ENCODE measurements at places on chromosomes 7 and 10.
A peak's percentile ranks its signal among the peaks of the same experiment; 100 is the strongest.

DNA sequence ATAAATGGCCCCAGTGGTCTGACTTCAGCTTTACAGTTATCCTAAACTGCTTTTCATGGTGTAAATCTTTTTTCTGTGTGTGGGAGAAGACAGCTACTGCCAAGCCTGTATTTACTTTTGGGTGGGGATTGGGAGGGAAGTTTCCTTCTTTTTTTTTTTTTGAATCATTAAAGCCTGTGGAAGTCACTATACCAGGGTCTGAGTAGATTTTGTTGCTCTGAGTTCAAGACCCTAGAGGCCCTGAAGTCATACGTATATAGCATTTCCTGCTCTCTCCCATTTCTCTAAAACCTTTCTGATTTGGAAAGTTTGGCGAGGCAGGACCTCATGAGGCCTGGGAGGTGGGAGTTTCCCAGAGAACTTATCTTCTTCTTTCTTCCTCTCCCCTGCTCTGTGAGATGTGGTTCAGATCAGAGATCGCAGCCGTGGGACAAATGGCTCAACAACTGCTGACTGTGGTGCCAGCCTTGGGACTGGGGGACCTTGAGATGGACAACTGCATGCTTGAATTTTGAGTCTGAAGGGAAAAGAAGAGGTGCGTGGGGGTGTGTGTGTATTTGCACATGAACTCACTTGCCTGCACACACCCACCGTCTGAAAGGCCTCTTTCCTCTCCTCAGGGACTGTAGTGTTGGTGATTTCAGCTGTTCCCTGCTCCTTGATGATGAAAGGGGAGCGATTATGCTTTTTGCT lies 18.1 kb downstream of the LRMDA start:
- no peak for DNase-seq

GRCh38 chr10:13868528-13869294 lies 281.9 kb downstream of the PRPF18 start:
- no peak for DNase-seq

- DNase-seq = no peak
Observed at GRCh38 chr10:83809001-83809400, 330.3 kb upstream of the GHITM start.

DNA sequence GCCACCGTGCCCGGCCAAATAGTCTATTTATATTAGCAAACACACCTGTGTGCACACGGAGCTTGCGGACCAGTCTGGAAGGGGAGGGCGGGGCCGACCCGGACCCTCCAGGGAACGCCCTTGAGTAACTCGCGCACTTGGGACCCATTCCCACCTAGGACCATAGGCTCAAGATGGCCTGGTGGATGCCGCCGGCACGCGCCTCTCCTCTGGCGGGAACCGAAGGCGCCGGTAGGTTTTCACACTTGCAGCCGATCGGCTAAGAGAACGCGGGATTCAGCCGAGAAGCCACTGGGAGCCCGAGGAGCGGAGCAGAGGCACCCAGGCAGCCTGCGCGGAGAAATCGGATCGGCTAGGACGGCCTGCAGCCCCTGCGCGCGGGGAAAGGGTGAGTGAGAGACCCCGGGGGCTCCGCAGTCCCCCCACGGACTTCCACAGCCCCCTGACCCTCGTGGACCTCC lies 18.9 kb downstream of the IFT22 start:
- DNase-seq = no peak

- no peak for DNase-seq
Observed at GRCh38 chr7:26549281-26549944, 257.8 kb downstream of the SNX10 start.

- DNase-seq = no peak
Observed at GRCh38 chr10:28592953-28593352, 60.0 kb downstream of the WAC start.

DNA sequence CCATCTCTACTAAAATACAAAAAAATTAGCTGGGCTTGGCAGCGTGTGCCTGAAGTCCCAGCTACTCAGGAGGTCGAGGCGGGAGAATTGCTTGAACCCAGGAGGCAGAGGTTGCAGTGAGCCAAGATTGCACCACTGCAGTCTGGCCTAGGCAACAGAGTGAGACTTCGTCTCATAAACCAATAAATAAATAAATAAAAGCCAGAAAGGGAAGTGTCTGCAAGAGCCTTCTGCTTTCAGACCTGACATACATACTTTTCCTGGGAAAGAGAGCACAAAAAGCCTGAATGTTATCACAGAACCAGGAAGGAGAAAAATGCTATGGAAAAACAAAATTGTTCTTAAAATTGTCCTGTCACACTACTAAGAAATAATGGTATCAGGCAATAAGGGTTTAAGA lies 4.1 kb upstream of the KIF5B start:
- DNase-seq = no peak

DNA sequence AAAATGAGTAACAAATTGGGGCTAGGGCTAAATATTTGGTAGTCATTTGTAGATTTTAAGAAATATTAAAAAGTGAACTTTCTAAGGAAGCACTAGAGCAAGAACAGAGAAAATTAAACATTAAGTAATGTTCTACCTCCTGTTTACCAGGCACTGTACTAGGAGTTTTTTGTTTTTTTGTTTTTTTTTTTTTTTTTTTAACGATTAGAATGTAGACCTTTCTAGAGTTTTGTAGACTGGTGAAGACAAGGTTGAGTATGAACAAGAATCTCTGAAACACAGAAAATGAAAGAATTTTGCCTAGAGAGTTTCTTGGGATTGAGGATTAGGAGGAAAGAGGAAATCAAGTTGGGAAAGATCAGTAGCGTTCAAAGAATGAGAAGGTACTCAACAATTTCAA lies 73.6 kb downstream of the SLC37A3 start:
- no peak for DNase-seq

DNA sequence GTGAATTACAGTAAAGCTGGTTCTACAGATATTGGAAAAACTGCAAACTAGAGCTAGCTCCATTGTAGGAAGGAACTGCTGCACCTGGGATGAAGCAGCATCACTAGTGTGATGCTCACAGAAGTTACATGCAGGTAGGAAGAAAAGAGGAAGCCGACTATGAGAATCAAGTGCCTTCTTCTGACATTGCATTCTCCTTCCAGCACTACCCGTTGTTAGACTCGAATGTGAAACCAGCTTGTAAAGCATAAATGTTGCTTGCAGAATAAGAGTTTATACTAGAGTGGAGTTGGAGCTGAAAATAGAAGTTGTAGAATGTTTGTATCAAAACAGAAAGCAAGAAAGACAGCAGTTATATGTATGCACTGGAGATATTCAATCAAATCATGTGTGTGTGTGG lies 49.9 kb downstream of the TRIM24 start:
- no peak for DNase-seq

DNA sequence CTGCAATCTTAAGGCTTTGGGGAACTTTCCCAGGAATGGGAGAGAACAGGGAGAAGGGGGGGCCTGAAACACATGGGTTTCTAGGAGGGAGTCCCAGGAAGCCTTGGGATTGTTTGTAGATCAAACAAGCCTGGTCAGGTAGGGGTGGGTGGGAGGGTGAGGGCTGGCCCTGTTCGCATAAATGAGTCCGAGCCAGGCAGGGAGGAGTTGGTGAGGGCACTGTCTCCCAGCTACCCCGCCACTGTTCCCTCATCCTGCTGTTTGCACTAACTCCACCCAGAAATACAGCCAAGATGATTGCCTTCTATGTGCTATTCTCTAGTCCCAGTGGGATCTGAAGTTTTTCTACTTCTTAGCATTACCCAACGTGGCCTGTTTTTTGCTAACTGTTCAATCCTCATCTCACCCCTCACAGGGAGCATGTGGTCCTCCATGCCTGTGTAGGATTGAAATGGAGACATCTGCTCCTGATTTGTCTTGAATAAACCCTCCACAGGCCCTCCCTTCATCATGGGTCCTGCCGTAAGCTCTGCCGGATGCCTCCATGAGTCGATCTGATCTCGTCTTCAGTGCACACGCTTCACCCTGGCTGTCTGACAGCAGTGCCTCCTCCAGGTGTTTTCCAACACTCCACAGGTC lies 257.0 kb downstream of the COBL start:
- DNase-seq = no peak

DNA sequence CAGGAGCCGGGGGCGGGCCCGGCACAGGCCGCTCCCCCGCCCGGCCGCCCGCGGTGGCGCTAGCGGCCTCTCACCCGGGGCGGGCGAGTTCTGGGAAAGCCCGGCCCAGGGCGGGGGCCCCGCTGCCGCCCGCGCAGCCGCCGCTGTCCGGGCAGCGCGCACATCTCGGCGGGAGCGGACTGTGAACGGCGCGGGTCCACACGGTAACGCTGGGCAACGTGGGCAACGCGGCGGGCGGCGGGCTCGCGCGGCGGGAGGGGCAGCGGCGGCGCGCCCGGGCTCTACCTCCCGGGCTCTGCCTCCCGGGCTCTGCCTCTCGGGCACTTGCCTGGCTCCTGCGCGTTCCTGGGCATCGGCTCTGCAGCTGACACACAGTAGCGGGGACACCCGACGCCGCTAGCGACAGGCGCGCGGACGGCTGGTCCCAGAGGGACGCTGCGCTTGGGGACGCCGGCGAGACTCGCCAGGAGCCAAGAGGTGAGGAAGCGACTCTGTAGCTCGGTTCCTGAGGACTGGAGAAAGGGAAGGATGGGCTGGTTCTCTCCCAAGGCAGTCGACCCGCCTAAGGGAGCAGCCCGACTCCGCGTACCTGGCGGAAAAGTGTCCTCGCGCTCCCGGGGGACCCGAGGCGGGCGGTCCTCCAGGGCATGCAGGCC lies at the start of gene PLCE1:
TSS of gene PLCE1 (plus strand) at position 150 of the 656 bp plus-strand sequence. CDS start 37,116 bp downstream, outside the sequence.
- no peak for DNase-seq

GRCh38 chr7:20282959-20283358 lies 47.7 kb upstream of the ITGB8 start:
- no peak for DNase-seq

GRCh38 chr10:86167121-86167761 lies 199.4 kb downstream of the GRID1 start:
- no peak for DNase-seq

- DNase-seq = no peak
Observed at GRCh38 chr10:59287587-59288255, 74.6 kb downstream of the FAM13C start.

- DNase-seq = no peak
Observed at GRCh38 chr10:50972591-50972990, 87.2 kb upstream of the A1CF start.

DNA sequence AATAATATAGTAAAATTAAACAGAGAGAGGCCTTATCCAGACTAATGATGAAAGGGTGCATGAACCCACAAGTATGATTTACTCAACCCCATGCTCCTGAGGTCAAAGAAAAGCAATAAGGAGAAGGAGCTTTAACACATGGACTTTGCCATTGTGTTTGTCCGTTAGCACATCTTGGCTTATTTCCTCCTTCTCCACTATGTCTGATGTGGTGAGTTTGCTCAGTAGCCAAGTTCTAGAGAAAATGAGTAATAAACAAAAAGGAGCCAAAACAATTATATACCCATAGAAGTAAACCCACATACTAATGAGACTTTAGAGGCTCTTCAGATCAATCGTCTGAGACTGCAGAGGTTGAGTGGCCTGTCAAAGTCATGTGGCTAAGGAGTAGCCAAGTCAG lies 26.1 kb upstream of the ADD3 start:
- DNase-seq = no peak

- DNase-seq = no peak
Observed at GRCh38 chr10:22372917-22373316, 27.6 kb downstream of the SPAG6 start.

GRCh38 chr10:32963096-32963495 lies 5.1 kb upstream of the ITGB1 start:
- no peak for DNase-seq

DNA sequence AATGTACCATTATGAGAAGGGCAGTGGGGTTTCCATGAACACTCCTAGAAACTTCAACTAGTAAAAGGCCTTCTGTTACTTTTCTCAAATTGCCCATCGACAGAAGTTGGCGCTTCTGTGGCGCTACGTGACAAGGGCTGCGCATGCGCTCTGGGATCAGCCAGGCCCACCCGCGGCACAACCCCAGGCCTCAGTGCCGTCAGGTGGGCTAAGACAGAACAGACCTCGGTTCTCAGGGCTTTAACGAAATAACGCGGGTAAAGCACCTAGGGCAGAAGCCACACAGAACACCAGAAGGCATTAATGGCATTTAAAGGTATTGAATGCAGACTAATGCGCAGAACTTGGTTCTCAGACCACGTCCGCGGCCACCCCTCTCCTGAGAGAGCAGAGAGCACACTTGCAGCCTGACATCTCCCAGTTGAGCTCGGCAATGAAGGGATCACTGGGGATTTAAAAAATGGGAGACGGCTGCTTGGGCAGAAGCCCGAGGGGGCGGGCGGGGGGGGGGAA lies 67.6 kb upstream of the CTNNA3 start:
- peak; percentile 84 for DNase-seq

GRCh38 chr10:79284158-79284871 lies 63.0 kb upstream of the PPIF start:
- DNase-seq = no peak

DNA sequence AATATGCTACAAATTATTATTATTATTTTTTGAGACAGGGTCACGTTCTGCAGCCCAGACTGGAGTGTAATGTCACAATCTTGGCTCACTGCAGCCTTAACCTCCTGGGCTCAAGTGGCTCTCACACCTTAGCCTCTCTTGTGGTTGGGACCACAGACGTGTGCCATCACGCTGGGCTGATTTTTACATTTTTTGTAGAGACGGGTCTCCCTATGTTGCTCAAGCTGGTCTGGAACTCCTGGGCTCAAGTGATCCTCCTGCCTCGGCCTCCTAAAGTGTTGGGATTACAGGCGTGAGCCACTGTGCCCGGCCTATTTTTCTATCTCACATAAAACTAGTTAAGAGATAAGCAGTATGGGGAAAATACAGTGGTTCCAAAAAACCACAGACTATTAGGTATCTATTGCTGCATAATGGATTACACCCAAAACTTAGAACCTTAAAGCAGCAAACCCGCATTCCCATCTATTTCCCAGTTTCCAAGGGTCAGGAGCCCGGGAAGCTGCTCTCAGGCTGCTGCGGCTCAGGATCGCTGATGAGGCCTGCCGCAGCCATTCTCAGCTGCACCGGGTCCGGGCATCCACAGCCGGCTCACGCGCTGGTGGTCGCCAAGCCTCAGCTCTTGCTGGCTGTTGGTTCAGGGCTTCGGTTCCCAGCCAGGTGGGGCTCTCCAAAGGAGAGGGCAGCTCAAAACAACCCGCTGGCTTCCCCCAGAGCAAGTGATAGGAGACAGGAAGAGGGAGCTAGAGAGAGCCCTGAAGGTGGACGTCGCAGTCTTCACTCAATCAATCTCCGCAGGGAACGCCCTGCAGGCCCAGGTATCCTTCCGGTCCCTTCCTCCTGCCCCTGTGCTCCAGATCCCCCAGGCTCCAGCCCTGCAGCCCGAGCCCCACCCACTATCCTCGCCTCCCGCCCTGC lies 128.2 kb downstream of the UBE2H start:
- DNase-seq = no peak

- DNase-seq = no peak
Observed at GRCh38 chr10:124097883-124098282, 4.5 kb upstream of the CHST15 start.

- no peak for DNase-seq
Observed at GRCh38 chr7:105623378-105623777, 42.1 kb upstream of the EFCAB10 start.

- DNase-seq = no peak
Observed at GRCh38 chr7:155267023-155267422, 30.7 kb upstream of the INSIG1 start.

DNA sequence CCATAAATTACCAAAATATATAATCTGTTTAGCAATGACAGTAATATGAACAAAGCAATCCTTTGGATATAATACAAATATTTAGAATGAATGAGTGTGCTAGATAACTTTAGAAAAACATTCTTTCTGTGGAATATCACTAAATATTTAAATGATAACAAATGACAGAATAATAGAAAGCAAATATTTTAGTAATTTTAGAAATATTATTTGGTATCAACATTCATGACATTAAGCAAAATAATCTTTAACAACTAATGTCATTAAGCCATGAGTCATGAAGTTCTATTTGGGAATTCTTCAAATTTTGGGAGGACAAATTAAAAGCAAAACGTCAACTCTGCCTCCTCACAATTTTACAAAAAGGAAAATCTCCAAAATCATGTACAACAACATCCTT lies 844.8 kb upstream of the LRRN3 start:
- no peak for DNase-seq
